ENCODE measurements at places on chromosomes 4 and X.

DNA sequence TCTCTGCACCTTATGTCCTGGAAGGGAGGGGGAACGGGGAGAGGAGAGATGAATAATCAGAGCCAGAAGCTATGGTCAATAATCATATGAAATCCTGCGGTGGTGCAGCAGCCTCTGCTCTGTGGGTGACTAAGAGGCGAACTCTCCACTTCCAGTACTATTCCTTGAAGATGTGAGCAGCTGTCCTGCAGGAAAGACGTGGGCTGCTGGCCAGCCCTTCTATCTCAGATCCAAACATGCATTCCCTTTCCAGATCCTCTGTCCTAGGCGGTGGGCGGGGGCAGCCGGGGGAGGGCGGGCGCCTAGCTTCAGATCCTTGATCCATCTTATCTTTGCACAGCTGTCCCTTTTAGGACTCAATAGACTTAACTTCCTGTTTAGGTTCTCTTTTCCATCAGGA, 34.5 kb downstream of the SPINK2 start:
- DNase-seq, result no peak

- no peak for DNase-seq
Measured at GRCh38 chrX:118864063-118864635, 40.5 kb downstream of the ZCCHC12 start.

- DNase-seq, result no peak
Measured at GRCh38 chr4:112901962-112902411, 147.5 kb upstream of the ANK2 start.

GRCh38 chr4:98151145-98151924, 8.1 kb upstream of the STPG2 start:
- DNase-seq, result no peak

DNA sequence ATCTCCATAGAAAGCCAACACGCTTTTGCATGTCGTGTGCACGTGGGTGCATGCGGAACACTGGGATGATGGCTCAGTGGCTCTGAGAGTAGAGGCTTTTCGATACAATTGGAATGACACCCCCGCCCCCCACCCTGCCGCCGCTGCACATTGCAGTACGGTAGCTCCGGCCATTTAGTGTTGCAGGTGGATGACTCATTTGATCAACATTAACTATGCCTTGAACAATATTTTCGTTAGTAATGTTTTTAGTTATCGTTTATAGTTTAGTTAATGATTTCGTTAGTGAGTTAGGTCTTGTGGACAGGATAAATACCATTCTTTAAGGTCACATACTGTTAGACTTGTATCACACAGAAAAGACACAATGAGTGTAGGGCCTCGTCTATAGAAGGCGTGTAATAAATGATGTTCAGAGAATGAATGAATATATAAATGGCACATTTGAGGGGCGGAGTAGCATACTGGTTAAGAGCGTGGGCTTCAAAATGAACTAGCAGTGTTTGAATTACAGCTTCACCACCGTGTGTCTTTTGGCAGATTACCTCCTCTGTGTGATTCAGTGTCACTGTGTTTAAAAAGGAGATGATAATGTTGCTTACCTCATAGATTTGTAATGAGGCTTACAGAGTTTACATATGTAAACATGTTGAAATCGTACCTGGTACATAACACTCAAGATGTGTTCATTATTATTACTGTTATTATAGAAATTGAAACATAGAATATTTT, 67.2 kb upstream of the TENM3 start:
- no peak for DNase-seq

DNA sequence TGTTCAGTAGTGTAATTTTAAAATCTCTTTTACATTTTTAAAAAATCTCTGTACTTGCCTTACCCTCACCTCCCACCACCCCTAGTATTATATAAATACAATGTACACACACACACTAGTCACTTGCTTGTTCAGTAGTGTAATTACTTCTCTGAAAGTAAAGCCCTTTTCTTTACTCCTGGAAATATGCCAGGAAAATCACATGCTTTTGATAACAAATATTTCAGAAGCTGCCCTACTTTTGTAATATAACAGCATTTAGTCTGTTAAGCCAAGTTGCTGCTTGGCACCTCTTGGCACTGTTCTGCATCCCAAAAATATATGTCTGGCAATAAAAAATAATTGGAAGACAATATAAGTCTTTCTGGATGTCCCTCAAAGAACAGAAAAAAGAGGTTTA, 172.8 kb upstream of the APOOL start:
- no peak for DNase-seq

GRCh38 chr4:142281999-142282398, 564.1 kb downstream of the INPP4B start:
- DNase-seq, result no peak

GRCh38 chr4:23481566-23481965, 408.3 kb downstream of the PPARGC1A start:
- no peak for DNase-seq

DNA sequence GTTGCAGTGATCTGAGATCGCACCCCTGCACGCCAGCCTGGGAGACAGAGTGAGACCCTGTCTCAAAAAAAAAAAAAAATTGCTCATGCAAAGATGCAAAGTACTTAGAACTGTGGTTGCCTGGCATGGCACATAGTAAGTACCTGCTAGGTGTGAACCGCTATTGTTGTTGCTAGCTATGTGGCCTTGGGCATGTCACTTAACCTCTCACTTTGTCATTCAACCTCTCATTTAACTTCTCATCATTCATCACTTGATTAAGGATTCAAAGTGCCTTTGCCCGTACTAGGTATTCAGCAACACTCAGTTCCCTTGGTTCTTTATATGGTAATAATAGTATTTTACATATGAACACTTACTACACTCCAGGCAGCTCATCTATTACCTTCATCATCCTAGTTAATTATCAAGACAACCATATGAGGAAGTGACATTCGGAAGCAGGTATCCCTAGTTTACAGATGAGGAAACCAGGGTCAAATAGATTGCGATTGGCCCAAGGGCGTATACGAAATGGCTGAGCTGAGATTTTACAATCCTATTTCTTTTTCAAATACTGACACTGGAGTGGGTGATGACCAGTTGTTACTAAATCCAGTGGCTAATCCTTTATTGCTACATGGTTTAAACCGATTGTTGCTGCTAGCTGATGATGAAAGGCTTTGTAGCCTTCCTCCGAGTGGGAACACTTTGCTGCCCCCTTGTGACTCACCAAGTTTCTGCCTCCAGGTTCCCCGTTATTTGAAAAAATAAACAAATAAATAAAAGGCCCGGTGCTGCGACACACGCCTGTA, 28.8 kb upstream of the SOWAHD start:
- no peak for DNase-seq

DNA sequence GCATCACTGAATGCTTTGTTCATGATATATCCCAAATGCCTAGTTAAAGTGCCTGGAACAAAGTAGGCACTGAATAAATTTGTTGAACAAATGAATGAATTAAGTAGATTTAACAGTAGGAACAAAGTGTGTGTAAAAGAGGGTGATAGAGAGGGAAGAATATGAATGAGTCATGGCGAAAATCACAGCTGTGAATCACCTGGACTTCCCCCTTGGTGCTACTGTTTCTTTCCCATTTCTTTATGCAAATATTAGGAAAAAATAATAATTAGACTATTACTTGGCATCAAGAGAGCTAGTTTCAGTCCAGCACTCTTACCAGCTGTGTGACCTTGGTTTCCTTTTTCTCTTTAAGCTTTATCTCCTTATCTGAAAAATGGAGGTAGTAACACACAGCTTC, 9.2 kb downstream of the SPIN3 start:
- no peak for DNase-seq

DNA sequence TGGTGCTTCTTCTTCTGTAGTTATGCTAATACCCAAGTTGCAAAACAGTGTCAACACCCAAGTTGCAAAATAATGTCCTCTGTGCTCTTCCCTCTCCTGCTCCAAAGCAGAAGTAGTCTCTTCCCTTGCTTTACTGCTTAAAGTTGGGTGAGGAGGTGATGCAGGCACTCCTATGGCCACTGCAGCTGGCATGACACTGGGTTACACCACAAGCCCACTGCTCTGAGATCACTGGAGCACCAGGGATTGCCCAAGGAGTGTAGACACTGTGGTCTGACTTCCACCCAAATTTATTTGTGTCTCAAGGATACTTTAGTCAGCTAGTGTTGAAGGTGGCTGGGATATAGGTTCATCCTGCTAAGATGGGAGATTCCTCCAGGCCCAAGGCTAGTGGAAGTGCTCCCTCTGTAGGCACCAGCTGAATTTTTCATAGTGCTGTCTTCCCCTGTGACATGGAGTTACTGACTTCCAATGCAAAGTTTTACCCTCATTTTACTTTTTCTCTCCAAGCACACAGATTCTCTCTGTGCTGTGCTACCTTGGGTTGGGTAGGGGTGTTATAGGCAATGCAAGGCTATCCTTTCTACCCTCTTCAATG, 196.2 kb upstream of the TENT5D start:
- no peak for DNase-seq

DNA sequence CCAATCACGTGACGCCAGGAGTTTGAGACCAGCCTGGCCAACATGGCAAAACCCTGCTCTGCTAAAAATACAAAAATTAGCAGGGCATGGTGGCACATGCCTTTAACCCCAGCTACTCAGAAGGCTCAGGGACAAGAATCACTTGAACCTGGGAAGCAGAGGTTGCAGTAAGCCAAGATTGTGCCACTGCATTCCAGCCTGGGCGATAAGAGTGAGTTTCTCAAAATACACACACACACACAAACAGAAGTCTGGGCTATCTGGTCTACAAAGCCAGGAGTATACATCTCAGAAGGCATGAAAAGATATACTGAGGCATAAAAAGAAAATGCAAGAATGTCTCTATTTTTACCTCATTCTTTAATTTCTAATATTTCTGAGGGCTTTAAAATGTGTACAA, 11.3 kb downstream of the YTHDC1 start:
- DNase-seq, result no peak
